ENCODE measurements at places on chromosomes 1 and 21.

DNA sequence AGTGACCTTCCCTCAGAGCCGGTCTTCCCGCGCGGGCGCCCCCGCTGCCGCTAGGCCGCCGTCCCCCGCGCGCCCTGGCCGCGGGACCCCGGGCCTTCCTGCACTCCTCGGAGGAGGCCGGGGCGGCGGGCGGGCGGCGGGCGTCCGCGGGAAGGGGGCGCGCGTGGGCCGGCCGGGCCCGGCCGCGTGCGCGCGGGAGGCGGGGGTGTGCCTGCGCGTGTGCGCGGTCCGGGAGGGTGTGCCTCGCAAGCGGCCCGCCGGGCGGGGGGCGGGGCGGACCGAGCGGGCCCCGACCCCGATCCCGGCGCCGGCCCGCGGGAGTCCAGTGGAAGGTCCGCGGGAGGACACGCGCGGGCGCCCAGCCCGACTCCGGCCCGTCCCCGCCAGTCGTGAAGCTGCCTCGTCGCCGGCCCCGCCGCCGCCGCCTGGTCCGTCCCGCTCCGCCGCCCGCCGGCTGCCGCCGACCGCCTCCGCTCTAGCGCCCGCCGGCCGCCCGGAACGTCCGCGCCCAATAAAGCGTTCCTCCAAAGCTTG lies 438 bp downstream of the MRPS6 start:
- no peak for DNase-seq

DNA sequence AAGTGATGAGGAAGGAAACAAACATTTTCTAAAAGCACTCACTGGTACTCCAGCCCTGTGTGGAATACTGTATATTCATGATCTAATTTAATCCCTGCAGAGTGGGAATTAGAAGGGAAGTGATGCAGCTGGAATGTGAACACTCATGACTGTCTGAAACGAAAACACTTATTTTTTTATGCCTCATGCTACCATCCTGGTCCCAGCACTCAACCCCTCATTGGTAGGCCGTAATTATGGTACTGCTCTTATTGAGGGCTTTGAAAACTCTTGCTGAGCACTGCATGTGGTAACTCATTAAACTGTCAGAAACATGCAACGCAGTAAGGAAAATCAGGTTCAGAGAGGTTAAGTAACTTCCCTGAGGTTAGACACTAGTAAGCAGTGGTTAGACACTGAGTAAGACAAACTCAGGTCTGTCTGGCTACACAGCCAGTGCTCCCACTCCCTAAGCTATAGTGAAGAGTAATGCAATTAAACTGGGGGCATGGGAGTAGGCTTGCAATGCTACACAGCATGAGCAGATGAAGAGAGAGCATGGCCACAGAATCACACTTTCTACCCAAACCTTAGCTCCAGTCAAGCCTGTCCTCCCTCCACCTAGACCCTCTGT lies 17.3 kb upstream of the TNFSF4 start:
- no peak for DNase-seq

GRCh38 chr1:216722821-216723220 lies 408 bp downstream of the ESRRG start:
- DNase-seq, result no peak

- no peak for DNase-seq
These were observed 39.3 kb upstream of the EXOSC10 start for GRCh38 chr1:11138952-11139351.

DNA sequence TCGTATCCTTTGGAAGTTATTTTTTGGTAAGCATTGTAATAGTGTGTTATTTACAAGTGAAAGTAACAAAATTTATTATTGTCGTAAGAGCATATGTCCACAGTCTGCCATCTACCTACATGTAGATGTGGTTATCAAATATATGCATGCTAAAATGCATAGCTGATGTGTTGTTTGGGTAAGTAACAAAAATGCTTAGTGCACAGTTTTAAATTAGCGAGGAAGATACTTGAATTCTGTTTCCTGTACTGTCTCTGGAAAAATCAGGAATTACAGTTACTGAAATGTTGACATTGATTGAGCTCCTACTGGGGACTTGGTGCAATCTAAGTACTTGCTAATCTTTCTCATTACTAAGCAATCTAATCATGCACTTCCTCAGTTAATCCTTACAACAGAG lies 14.3 kb downstream of the WDR64 start:
- no peak for DNase-seq

- DNase-seq, result no peak
These were observed 13.8 kb downstream of the FGGY start for GRCh38 chr1:59310549-59311250.

DNA sequence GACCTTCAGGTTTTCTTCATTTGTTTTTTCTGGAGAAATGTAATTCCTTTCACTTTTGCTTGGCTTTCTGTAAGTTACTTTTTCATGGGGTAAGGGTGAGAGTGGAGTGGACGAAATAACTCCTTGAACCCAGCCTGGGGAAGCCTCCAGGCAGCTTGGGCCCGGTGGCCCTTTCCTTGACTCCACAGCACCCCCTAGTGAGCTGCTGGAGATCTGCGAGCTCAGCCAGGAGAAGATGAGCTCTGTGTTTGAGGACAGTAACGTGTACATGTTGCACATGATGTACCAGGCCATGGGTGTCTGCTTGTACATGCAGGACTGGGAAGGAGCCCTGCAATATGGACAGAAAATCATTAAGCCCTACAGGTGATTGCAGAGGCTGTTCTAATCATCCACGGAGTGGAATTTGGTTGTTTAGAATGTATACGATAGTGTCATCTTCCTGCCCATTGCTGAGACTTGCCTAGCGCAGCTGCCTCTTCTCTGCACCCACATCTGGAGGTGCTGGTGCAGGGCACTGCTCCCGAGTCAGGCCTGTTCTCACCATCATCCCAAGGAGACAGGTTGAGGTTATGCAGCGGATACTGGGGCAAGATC lies 51.0 kb downstream of the SMYD2 start:
- DNase-seq, result peak; percentile 14

- no peak for DNase-seq
These were observed 11.8 kb upstream of the F3 start for GRCh38 chr1:94553323-94553730.

DNA sequence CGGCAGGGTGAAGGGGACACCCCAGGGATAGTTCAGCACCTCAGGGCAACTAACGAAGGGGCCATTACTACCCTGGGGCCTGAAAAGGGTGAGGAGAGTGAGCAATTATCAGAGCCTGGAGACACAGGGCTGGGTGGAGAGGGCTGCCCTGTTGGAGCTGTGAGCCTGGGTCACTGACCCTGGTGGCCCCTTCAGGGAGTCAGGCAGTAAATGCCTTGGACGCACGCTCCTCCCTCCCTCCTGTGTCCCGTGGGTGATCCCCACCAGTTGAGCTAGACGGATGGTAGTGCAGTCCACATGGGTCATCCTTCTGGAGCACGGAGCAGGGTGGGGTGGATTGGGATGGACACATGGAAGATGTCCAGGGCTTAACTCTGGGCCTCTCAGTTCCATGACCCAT lies 305.3 kb downstream of the PTPRU start:
- DNase-seq, result no peak

GRCh38 chr1:169118227-169118626 lies 11.7 kb downstream of the ATP1B1 start:
- no peak for DNase-seq

DNA sequence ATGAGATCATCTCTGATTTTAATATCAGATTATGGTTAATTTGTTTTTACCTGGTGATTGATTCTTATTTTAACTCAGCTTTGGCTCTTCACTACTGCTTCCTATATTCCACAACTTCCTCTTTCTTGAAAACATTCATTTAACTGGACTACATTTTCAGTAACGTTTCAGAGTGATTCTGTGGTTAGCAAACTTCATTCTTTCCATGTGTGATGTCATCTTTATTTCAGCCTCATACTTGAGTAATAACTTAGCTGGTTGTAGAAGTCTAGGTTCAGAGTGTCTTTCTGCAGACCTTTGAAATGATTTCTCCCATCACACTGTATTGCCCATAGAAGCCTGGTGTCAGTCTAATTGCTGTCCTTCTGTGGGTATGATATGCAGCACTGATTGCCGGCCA lies 36.0 kb upstream of the SLC35F3 start:
- no peak for DNase-seq

GRCh38 chr1:196774603-196775002 lies at the start of gene CFHR3:
CFHR3 (plus strand) TSS chr1:196774840; CDS start chr1:196774887, 47 bp downstream.
- no peak for DNase-seq

GRCh38 chr1:18200136-18200717 lies 92.6 kb downstream of the IGSF21 start:
- DNase-seq, result no peak

DNA sequence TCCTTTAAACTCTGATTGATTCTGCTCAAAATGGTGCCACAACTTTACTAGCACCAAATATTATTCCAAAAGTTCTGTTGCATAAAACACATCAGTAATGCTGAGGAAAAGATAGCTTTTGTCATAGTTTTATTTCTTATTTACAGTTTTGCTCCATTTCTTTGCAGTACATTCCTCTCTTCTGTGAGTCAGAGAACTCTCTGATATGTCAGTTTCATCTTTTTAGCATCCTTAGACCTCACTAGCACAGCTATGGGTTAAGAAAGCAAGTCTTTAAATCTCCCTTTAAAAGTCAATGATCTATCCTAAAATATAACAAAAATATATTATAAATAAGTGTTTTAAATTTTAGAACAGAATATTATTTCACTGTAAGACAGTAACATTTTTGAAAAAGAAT lies 356.6 kb upstream of the SNX7 start:
- no peak for DNase-seq

- DNase-seq, result no peak
These were observed 130.0 kb downstream of the HS2ST1 start for GRCh38 chr1:87044424-87044823.

DNA sequence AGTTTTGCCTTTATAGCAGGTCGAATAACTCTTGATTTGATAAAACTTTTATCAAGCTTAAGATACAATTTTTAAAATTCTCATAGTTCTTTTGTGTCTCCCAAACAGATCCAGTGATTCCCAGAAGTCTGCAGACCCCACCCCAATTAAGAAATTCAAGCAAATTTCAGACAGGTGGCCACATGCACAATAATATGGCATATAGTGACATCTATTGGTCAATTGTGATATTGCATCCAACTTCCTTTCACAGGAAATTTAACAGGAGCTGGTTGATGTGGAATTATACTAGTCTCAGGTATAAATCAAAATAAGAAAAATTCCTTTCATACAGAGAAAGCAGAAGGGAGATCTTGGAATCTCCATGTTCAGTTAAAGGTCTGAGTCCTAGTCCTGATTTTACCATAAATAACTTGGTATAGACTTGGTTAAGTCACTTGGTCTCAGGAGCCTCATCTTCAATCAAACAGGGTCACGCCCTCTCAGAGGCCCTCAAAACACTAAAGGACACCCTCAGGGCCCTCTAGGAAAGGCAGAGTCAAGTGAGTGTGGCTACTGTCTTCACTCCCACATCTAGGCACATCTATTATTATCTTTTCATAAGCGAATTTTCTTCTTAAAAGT lies 24.1 kb downstream of the PIGM start:
- no peak for DNase-seq

- DNase-seq, result no peak
These were observed 70.8 kb downstream of the JAK1 start for GRCh38 chr1:64895500-64895899.

- no peak for DNase-seq
These were observed 58.6 kb upstream of the SOX13 start for GRCh38 chr1:204014336-204014735.

- DNase-seq, result no peak
These were observed 35.9 kb downstream of the SLC30A1 start for GRCh38 chr1:211543025-211543424.
